ENCODE measurements at places on chromosomes 16 and 17.

DNA sequence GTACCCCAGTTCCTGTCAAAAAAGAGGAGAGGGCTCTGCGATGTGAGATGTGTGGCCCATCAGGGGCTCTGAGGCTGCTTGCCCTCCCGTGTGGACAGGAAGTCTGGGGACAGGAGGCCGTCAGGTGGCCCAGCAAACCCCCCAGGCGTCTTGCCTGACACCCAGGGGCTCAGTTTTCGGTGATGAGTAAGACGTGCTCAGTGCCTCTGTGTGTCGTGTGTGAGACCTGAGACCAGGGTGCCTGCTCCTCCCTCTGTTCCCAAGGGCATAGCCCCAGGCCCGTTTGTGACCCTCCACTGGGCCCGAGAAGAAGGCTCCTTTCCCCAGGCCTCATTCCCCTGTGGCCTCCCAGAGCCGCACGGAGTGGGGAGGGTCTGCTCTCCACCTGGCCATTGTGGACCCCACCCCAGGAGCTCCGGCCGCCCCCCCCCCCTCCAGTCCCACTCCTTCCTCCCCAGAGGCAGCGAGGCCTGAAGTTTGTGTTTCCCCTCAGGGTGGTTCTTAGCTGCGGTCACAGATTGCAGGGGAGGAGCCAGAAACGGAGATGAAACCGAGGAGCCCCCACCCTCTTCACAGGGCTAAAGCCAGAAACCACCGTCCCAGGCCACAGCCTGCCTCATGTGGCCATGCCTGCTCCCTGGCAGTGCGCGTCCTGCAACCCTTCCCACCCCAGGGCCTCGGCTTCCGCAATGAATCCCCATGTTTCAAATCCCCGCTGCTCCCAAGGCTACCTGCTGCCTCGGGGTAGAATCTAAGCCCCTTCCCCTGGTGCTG is 4.9 kb upstream of the ACTG1 start:
- no peak for DNase-seq

DNA sequence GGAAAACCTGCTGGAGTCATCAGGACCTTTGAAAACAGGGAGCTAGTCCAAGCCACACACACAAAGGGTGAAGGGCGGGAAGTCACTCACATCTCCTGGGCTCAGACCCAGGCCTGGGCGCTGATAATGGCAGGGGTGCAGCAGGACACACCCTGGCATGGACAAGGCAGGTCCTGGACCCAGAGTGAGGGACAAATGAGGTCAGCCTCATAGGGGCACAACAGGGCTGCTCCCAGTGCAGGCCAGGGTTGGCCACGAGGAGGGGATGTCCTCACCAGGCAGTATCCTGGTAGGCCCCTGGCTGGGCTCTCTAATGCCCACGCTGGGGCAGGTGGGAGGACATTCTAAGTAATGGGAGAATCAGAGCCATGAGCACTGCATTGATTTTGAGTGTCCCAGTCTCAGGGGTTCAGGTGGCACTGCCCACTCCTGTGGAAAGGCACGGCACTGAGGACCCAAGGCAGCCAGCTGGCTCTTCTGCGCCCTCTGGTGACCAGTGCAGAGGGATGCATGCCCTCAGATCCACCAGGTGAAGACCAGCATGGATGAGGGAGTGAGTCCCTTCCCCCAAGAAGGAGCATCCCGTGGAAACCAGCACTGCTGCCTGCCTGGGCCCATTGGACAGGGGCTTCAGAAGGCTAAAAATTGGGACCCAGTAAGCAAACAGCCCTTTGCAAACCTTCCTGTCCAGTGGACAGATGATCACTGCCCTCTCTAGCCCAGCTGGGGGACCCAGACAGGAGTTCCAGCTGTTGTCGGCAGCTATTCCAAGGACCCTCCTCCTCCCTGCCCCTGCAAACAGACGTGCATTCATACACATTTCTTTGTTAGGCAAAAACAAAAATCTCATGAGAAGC is 23.4 kb upstream of the SREBF1 start:
- peak; percentile 78 for DNase-seq

GRCh38 chr16:69182730-69183416 is 4.1 kb upstream of the SNTB2 start:
- DNase-seq, result no peak

GRCh38 chr16:84477661-84478060 is 26.8 kb downstream of the MEAK7 start:
- DNase-seq, result no peak

DNA sequence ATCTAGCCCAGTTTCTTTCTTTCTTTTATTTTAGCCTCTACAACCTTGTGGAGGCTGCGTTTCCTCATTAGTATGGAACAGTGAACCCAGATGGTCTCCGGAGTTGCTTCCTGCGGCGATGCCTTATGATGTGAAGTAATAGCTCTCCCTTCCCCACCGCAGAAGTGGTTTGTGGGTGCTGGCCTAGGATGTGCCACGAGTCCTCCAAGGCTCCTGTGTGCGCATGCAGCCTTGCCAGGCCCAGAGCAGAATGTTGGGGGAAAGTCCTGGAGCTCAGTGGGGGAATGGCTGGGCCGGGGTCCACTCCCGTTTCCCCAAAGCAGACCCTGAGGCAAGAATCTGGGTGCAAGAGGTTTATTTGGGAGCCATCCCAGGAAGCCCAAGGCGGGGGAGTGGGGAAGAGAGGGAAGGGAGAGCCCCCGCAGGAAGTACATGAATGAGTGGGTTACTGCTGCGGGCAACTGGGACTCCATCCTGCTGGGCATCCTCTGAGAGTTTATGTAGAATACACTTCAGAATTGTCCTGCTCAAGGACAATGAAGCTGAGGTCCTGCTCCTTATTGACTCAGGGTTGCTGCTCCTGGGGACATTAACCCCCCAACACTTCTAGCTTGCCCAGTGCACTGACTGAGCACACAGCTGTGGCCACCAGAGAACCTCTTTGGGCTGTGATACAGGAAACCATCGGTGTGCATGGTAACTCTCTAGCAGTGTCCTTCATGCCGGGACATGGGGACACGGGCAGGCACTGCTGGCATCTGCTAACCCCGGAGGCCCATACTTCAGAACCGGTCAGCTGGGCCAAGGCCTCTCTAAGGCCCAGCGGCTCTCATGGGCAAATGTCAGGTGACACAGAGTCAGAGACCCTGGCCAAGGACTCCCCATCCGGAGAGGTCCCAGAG is 3.7 kb upstream of the HCRT start:
- no peak for DNase-seq

GRCh38 chr16:74448990-74449389 is 27.7 kb upstream of the CLEC18B start:
- no peak for DNase-seq

DNA sequence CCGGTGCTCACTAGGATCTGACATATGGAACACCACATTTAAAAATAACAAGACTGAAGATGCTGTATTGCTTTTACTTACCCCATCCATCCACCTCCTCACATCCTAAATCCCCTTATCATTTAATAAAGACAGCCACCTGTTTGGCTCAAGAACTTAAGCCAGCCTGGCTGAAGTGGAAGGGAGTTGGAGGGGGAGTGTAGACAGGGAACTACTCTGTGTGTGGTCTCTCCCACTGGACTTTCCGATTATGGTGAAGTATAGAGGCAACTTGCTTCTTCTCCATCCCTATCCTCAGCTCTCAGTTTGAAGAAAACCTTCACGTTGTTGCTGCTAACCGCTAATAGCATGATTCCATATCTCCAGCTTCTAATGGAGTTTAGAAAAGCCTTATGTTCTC is 313.4 kb downstream of the CDH11 start:
- DNase-seq, result no peak

GRCh38 chr17:20214794-20215193 is 205.6 kb downstream of the SPECC1 start:
- DNase-seq, result no peak

- no peak for DNase-seq
Measured at GRCh38 chr16:69071036-69071435, 34.4 kb upstream of the HAS3 start.

- DNase-seq, result no peak
Measured at GRCh38 chr16:85089525-85089924, 22.7 kb downstream of the CIBAR2 start.

GRCh38 chr16:1437606-1438005 is 6.7 kb downstream of the PERCC1 start:
- no peak for DNase-seq

- no peak for DNase-seq
Measured at GRCh38 chr17:16435925-16436886, 20.8 kb downstream of the TRPV2 start.

DNA sequence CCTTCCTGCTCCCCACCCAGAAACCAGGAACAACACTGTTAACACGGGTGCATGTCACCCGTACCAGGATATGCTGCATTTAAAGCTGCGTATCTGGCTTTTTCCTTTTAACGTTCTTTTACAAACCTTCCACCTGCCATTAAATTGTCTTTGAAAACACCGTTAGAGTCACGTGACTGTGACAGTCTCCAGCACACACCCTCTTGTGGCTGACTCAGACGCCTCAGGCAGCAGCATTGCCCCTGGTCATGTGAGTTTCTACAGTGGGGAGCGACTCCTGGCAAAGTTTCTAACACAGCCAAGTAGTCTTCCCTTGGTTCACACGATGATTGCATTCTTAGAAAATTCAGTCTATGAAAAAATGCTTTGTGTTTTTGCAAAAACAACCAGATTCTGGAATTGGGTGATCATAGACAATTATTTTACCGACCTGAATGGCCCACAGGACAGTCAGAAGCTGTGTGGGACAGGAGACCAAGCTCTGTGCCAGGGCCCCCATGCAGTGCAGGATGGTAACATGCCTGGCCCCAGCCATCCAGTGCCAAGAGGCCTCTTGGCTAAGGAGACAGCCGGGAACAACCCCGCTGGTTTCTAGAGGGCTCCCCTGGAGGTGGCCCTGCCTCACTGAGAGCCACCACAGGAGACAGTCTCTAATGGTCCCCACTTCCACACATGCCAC is 199.1 kb downstream of the KATNIP start:
- DNase-seq, result peak; percentile 57

DNA sequence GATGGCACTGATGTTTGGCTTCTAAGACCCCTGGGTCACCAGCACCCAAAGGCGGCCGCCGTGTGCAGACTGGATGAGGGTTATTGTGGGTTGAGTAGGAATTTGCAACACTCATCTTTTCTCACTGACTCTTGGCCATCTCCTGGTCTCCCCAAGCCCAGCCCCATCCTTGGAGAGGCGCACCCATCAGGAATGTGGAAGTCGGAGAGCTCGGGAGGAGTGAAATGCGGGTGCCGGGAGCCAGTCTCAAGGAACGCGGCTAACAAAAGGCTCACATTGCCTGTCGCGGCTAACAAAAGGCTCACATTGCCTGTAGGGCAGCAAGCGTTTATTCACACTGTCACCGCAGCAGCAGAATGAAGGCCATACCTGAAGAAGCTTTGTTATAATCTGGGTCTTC is 248.6 kb downstream of the FOXL1 start:
- DNase-seq, result no peak

- no peak for DNase-seq
Measured at GRCh38 chr17:29959658-29960337, 18.4 kb downstream of the EFCAB5 start.

DNA sequence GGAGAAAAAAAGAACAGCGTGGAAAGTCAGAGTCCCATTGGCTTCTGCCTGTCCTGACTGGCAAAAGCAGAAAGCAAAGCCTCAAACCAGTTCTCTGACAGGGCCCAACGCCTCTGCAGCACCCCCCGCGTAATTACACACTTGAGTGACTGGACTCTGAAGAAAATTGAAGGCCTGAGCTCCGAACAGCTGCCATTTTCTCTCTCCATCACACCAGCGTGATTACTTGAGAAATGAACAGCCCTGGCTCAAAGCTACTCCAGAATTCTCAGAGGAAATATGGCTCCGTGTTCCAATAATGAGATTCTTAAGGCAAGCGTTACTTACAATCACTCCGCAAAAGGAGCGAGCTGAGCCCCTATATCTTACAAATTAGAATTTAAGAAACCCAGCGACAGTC is 142.7 kb upstream of the C17orf78 start:
- no peak for DNase-seq

DNA sequence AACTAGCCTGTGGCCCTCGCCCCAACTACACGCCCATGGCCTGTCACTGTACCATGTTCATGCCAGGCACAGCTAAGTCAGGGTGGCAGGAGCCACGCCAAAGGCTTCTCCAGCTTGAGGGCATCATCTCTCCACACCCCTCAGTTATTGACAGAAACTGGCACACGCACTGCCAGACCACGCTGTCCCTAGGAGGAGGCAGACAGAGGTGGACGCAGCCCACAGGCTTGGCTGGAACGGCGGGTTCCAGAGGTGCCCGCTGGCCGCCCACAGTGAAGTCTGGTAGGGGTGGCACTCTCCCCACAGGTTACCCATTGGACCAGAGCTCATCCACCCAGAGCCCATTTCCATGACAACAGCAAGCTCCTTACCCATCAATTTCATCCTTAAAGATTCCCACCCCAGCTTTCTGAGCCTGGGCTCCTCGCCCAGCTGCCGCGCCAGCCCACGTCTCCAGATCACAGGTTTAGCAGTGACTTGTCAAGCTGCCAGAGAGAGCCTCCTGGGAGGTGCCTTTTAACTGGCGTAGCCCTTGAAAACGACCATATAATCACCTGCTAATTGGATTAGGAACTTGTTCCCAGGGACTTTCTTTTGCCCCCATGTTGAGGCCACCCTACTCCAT is 27.9 kb downstream of the RPRML start:
- DNase-seq, result no peak

GRCh38 chr17:45408611-45409421 is 23.9 kb downstream of the ARHGAP27 start:
- no peak for DNase-seq

GRCh38 chr17:73351764-73352163 is 40.0 kb upstream of the CDC42EP4 start:
- no peak for DNase-seq

GRCh38 chr16:46618516-46618915 is 2.7 kb downstream of the SHCBP1 start:
- no peak for DNase-seq

DNA sequence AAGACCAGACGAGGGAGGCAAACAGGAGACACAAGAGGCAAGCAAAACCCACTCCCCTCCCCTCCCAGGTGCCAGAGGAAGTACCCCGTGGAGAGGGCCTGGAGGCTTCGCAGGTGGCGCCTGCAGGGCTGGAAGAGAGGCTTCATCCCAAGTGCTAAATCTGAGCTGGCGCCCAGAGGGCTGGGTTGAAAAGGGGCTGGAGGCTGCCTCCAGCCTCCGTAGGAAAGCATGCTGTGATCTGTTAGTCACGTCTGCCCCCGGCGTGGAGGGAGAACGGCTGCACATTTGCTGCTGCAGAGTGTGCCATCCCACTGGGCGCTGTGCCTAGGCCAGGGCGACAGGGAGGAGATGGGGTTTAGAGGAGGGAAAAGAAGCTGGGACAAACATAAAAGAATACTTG is 16.9 kb downstream of the RPH3AL start:
- no peak for DNase-seq

DNA sequence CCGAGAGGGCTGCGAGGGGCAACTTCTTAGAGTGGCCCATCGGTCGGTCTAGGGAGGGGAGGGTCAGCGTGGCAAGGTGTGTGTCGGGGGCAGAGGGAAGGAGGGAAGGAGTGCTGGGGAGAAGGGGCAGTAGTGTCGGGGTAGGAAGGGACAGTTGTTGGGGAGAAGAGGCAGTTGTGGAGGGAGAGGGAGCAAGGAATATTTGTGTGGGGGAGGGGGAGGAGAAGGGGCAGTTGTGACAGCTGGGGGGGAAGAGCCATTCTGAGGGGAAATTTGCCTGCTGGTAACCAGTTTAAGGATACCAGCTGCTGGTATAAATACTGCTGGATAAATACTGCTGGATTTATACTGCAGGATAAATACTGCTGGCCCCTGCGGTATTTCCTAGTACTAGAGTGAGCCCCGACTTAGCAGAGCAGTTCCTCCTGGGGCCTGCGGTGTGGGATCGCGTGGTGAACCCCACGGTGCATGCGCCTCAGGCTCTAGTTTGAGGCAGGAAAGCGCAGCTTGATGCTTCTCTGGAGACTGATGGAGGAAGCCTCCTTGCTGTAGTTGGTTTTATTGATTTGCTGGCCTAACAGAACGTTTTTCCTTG is 309 bp downstream of the DNAH2 start:
- DNase-seq, result peak; percentile 70

- DNase-seq, result no peak
Measured at GRCh38 chr16:78763821-78764440, 664.5 kb downstream of the WWOX start.

All from activated CD4-positive, alpha-beta T cell treated with anti-CD3 and anti-CD28 coated beads, Interleukin-2, amount 10 ng/mL, durations not matched to agents 7 days and 5 days (primary cell).